ENCODE measurements at places on chromosomes 3 and 15. TPM values are rescaled to one million over a fixed set of nuclear protein-coding genes. Genes with fewer than 3 reads are reported as not detected.

Gene EPHA3
- total RNA-seq, result not detected

Gene EHD4
- 6.7 TPM for total RNA-seq

Gene CPN2
- not detected for total RNA-seq

Gene C3orf49
- not detected for total RNA-seq

Gene SV2B
- total RNA-seq, result 0.27 TPM

Gene FETUB
- not detected for total RNA-seq

DNA sequence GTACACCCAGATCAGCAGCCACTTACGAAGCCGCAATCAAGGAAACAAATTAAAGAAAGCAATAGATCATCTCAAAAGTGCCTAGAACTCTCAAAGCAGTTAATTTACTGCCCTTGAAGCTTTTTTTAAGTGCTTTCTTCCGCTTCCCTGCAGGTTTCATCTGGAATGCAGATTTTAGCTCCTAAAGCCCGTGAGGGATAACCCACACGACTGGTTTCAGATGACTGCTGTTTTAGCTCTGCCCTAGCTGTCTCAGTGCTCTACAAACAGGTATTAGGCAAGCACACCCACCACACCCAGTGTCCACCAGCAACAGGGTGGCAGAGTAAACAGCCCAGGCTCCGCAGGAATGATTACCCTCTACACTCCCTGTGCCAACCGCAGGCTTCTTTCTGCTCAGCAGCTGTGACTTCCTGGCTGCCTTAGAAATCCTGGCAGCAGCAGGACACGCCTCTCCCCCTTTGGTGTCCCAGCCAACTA, 126.0 kb downstream of the FMN1 start:
- peak; percentile 56 for DNase-seq

DNA sequence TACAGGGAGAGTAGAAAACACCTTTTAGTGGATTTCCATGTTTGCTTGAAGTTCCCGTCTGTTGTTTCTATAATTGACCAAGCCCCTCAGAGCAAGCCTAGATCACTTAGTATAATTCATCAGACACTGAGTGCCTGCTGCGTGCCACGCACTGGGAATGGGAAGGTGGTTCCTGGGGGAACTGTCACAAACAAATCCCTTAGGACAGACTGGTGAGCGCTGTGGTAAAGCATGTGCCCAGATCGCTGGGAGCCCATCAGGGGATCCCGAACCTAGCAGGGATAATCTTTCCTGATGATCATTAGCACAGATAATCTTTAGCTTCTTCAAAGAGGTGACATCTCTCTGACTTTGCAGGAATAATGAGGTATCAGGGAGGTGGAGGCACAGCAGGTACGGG, 9.6 kb downstream of the MRPS11 start:
- DNase-seq, result no peak

- no peak for DNase-seq
Observed at GRCh38 chr15:52234596-52235541, 43.7 kb upstream of the GNB5 start.

GRCh38 chr3:156675830-156676767, 1.7 kb downstream of the TIPARP start:
- no peak for DNase-seq

GRCh38 chr3:87179642-87180041, 47.5 kb upstream of the CHMP2B start:
- DNase-seq, result no peak

GRCh38 chr3:182121401-182121800, 409.7 kb downstream of the SOX2 start:
- no peak for DNase-seq

DNA sequence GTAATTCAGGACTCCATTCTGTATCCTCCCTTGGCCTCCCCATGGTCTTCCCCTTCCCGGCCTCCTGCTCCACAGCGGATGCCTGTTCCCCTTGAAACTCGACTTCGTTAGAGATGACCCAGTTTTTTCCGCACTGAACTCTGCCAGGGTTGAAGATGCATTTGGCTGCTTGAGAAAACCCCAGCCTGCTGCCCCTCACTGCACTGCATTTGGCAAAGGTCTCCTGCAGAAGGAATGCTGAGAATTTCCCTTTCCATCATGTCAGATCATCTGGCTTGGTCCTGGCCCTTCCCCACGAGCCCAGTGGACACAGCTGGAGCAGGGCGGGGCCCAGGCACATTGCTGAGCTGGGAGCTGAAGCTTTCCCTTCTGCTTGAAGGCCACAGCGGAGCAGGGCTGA, 37.6 kb upstream of the RGMA start:
- no peak for DNase-seq

- DNase-seq, result no peak
Observed at GRCh38 chr3:24769918-24770317, 275.3 kb upstream of the THRB start.

GRCh38 chr3:127637971-127638370, 9.0 kb downstream of the PODXL2 start:
- DNase-seq, result no peak

DNA sequence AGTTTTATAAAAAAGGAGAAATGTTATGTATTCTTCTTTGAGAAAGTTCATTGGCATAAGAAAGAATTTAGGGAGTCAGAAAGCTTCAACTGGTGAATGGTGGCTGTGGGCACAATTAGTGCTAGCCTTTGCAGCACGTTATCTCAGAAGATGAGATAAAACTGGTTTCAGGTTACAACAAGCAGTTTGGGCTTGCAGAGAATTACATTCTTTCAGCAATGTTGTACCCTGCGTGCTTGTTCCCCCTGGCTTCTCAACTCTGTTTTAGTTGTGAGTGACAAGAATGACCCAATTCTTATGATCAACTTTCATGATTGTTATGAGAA, 31.6 kb upstream of the ACP3 start:
- DNase-seq, result no peak

DNA sequence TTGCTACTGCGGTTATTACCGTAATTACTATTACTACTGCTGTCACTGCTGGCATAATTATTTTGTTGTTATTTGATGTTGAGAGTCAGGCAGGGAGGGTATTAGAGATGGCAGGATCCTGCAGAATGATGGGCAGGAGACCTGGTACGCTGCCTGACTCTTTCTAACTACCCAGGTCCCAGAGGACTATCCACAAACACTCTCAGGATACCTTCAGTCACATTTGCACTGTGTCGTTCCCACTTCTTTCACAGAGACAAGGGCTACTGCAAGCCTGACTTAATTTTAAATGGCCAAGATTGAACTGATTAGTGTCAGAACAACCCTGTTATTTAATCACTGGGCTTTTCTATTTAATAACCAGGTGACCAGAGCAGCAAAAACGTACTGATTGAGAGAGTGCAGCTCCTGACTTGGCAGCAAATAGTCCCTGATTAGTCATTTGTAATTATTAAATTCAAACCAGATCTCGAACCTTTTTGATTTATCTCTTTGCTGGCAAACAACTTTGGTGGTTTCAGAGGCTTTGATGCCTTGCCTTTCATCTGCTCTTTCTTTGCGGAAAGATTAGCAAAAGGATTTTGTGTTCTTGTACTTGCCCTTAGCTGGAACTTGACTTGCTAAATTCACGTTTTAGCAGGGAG, 88.8 kb upstream of the ARHGEF3 start:
- DNase-seq, result no peak

DNA sequence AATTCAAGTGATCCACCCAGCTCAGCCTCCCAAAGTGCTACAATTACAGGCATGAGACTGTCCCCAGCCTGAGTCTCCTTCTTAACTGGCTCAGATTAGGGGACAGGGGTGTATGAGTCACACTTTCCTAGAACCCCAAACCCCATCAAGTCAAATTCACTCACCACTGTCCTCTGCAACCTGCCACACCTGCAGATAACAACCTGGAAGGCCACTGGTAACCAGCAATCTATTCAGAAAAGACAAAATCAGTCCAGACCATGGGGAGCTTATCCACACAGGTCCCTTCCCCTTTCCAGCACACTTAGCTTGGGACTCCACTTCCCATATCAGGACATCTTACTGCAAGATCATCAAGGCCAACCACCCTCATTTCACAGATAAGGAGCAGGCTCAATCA, 6.4 kb downstream of the WDR73 start:
- DNase-seq, result no peak

DNA sequence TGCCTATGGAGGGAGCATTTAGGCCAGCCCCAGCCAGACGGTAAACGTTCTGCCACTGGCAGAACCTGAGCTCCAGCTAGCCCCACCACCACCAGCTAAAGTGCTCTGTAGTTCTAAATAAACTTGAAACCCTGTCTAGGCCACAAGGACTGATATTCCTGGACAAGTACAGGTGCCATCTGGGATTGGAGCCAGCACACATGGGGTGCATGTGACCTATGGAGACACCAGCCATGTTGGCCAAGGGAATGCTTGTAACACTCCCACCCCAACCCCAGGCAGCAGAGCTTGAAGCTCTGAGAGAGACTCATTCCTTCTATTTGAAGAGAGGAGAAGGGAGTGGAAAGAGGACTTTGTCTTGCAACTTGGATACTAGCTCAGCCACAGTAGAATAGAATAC, 284.5 kb upstream of the DCBLD2 start:
- no peak for DNase-seq

DNA sequence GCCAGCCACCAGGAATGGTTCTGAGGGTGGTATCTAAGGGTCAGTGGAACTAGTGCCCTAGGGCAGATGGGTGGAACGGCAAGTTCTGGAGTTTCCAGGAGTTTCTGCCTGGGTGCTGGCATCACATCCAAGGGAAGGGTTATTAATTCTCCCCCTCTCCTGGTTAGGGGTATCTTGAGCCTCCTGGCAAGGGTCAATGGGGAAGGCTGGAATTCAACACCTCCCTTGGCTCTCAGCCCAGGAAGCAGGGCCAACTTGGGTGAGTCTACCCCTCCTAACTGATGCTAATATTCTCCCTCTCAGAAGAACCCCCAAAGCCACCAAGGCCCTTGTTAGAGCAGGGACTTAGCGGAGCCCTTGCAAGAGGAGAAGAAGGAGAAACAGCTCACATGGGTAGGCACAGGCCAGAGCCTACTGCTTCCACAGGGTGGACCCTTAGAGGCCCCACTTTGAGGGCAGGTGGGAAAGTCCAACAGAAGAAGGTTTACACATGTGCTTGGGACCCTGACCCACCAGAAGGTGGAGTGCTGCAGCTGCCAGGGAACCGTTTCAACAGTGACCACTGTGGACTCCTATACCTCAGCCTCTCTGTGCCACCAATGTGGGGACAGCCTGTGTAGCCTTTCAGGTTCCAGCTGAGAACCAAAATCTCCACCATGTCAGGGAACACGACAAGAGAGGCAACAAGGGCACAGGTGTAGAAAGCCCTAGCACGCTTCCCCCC, 3.3 kb downstream of the TMEM115 start:
- DNase-seq, result no peak

GRCh38 chr3:86914670-86915069, 76.3 kb downstream of the VGLL3 start:
- DNase-seq, result no peak

DNA sequence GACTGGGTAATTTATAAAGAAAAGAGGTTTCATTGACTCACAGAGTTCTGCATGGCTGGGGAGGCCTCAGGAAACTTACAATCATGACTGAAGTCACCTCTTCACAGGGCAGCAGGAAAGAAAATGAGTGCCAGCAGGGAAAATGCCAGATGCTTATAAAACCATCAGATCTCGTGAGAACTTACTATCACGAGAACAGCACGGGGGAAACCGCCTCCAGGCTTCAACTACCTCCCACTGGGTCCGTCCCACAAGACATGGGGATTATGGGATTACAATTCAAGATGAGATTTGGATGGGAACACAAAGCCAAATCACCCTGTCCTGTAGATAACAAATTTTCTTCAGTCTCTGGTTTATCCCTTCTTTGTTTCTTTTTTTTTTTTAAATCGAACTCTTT, 31.0 kb upstream of the AVEN start:
- DNase-seq, result no peak

DNA sequence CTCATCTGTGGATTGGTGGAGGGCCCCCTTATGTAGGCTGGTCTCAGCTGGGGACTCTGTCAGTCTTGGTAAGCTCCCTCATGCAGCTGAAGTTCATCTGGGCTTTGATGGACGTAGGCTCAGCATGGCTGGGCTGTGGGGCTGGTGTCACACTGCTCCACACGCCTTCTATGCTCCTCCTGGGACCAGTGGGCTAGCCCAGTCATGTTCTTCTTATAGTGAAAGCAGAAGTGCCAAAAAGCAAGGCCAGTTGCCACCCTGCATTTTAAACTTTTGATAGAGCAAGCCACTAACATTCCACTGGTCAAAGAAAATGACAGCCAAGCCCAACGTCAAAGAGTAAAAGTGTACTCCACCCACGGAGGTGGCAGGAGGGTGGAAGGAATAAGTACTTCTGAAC, 165.5 kb downstream of the MEX3B start:
- DNase-seq, result no peak

DNA sequence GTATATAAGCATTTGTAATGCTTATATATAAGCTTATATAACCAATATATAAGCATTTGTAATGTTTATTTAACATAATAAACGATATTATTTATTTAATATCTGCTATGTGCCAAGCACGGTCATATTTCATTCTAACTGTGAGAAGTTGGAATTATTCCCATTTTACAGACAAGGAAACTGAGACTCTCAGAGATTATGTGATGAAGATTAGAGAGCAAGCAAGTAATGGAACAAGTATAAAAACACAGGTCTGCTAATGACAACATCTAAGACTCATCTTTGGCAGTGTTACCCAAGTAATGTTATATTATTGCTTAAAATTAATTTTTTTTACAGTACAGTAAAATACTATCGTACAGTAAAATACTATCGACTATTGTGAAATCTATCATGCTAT, 4.4 kb downstream of the ATOSA start:
- no peak for DNase-seq

DNA sequence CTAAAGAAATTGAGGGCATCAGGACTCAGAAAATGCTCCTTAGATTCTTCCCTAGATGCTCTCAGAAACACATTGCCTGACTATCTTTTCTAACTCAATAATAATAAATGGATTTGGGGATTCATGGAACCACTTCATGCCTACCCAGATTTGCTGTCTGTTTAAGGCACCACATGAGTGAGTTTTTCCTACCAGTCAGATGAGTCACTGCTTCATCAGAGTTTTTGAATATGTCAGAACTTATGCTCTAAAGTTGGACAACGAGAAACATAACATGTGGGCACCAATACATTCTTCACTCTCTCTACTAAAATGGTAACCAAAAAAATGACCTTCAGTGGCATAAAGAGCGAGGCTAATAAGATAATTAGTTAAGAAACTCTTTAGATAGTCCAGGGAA, 1135.1 kb downstream of the TUSC7 start:
- no peak for DNase-seq

- DNase-seq, result no peak
Observed at GRCh38 chr3:182201456-182202168, 489.9 kb downstream of the SOX2 start.

DNA sequence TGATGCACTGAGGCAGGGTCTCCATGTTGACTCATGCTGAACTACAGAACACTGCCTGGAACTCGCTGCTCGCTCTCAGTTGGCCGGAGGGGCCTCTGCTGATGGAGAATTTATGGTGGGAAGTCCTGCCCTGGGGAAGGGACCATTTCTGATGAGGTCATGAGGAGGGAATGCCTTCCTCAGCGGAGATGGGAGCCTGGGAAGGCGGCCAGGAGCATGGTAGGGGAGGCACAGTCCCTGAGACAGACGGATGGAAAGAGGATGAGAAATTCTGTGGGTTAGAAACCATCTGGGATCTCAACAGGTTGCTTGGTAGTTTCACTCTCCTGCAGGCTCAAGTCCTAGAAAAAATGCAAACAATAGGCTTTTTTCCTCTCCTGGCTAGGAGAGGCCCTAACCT, 56.8 kb upstream of the TPM1 start:
- DNase-seq, result no peak

All from hematopoietic multipotent progenitor cell (in vitro differentiated cells).